ENCODE measurements at places on chromosomes 13 and 19. TPM values are rescaled to one million over a fixed set of nuclear protein-coding genes. Genes with fewer than 3 reads are reported as not detected.
A peak's percentile ranks its signal among the peaks of the same experiment; 100 is the strongest.

GRCh38 chr19:5786593-5787408, 2.3 kb upstream of the PRR22 start:
- H3K4me1 ChIP-seq, result peaks cover 4% of the 10 kb centered on the region
- no peaks in the 10 kb centered on the region for H3K27me3 ChIP-seq
- H3K4me3 ChIP-seq, result no peak overlapping the region
- peaks cover 36% of the 10 kb centered on the region for H3K36me3 ChIP-seq
- H3K27ac ChIP-seq, result no peak overlapping the region

DNA sequence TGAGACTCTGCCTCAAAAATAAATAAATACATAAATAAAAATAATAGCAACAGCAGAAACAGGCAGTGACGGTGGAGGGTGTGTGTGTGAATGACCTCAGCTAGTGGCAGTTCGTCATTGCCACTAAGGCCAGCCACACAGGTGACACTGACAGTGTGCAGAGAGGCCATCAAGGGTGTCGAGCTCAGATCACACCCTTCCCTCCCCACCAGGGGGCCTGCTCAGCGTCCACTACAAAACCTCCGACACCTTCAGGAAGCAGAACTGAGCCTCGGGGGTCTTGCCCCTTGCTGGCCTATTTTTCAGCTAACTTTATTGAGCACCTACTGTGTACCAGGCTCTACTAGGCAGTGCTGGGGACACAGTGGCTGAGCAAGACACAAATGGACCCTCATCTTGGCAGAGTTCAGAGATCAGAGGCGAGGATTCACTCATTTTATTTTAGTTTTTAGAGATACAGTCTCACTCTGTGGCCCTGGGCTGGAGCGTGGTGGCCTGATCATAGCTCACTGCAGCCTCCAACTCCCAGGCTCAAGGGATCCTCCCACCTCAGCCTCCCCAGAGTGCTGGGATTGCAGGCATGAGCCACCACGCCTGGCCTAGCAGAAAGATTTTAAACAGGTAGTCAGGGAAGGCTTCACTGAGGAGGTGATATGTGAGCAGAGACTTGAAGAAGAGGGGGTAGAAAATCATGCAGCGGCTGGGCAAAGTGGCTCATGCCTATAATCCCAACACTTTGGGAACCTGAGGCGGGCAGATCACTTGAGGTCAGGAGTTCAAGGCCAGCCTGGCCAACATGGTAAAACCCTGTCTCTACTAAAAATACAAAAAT, 30.3 kb upstream of the SEMA6B start:
- peak; percentile 31 for DNase-seq
- no peaks in the 10 kb centered on the region for H3K36me3 ChIP-seq
- H3K27me3 ChIP-seq, result peaks cover 21% of the 10 kb centered on the region

GRCh38 chr13:33806470-33807248, 11.3 kb upstream of the RFC3 start:
- peak; percentile 8 for DNase-seq
- H3K4me3 ChIP-seq, result no peak overlapping the region
- H3K27me3 ChIP-seq, result peaks cover 26% of the 10 kb centered on the region
- no peak overlapping the region for H3K27ac ChIP-seq
- H3K36me3 ChIP-seq, result no peaks in the 10 kb centered on the region
- H3K4me1 ChIP-seq, result no peaks in the 10 kb centered on the region

DNA sequence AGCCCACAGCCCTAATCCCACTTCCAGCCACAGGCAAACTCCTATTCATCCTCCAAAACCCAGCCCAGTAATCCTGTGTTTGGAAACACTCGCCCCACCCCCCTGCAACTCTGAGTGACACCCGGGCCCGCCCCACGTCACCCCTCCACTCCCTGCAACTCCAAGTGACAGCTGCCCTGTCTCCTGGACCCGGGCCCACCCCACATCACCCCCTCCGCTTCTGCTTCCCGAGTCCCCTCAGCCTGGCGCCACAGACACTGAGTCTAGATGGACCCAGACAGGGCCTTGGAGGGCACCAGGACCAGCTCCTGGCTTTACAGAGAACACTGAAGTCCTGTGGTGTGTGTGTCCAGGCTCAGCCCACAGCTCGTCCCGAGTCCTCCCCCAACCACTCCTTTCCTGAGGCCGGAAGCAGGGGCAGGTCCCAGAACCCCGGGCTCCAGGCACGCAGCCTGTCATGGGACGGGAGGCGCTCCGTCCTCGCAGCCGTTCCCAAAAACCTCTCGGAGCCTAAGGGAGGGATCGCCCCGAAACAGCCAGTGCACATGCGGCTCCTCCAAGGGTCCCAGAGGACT, 7.7 kb downstream of the REXO1 start:
- no peak overlapping the region for H3K27ac ChIP-seq
- H3K36me3 ChIP-seq, result no peaks in the 10 kb centered on the region
- peaks cover 2% of the 10 kb centered on the region for H3K4me1 ChIP-seq
- DNase-seq, result no peak
- H3K27me3 ChIP-seq, result no peaks in the 10 kb centered on the region
- no peak overlapping the region for H3K4me3 ChIP-seq

DNA sequence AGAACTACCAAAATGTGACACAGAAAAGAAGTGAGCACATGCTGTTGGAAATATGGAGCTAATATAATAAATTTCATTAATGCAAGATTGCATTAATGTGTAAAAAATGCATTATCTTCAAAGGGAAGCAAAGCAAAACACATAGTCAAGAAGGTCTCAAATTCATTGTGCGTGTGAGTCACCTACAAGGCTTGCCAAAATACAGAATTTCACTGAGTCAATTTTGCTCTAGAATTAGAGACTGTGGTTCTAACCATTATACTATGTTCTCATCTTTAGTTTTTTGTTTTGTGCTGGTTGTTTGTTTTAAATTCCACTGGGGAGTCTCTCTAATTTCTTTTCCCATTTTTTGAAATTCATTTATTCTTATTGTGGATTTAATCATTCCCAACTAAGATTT, 149.8 kb upstream of the SLITRK1 start:
- no peaks in the 10 kb centered on the region for H3K36me3 ChIP-seq
- no peak for DNase-seq
- H3K4me3 ChIP-seq, result no peak overlapping the region
- H3K4me1 ChIP-seq, result no peaks in the 10 kb centered on the region

GRCh38 chr19:52690369-52691214, 44.3 kb downstream of the ZNF611 start:
- DNase-seq, result peak; percentile 96
- H3K36me3 ChIP-seq, result no peaks in the 10 kb centered on the region
- peak overlapping the region; percentile 98 for H3K4me3 ChIP-seq
- H3K4me1 ChIP-seq, result peaks cover 20% of the 10 kb centered on the region
- H3K27ac ChIP-seq, result peak overlapping the region; percentile 90

- peaks cover 12% of the 10 kb centered on the region for H3K36me3 ChIP-seq
- H3K27me3 ChIP-seq, result no peaks in the 10 kb centered on the region
- H3K4me3 ChIP-seq, result peak overlapping the region; percentile 98
- peak; percentile 92 for DNase-seq
Observed at GRCh38 chr13:19862481-19863313, 752 bp downstream of the ZMYM5 start.

DNA sequence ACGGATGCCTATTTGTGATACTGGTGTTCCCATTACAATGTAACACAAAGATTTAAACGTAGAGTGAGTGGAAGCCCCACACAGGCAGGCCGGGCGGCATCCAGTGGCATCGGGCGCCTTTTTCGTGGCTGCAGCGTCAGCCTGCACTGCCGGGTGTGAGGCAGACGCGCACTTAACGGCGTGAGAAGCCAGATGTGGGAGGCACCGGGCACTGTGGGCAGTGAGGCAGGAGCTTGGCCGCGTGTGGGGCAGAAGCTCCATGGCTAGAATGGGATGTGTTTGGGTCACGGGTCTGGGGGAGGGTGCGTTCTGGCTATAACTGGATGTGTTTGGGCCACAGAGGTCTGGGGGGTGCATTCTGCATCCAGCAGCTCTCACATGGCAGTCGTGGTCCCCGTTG, 63.1 kb upstream of the F7 start:
- H3K27me3 ChIP-seq, result peaks cover 27% of the 10 kb centered on the region
- no peak overlapping the region for H3K27ac ChIP-seq
- no peak overlapping the region for H3K4me3 ChIP-seq
- no peak for DNase-seq
- H3K36me3 ChIP-seq, result no peaks in the 10 kb centered on the region
- no peaks in the 10 kb centered on the region for H3K4me1 ChIP-seq

- DNase-seq, result no peak
- no peaks in the 10 kb centered on the region for H3K36me3 ChIP-seq
- H3K4me1 ChIP-seq, result no peaks in the 10 kb centered on the region
- H3K27ac ChIP-seq, result no peak overlapping the region
- no peak overlapping the region for H3K4me3 ChIP-seq
- H3K27me3 ChIP-seq, result no peaks in the 10 kb centered on the region
Observed at GRCh38 chr19:29290853-29291252, 77.9 kb upstream of the UQCRFS1 start.

DNA sequence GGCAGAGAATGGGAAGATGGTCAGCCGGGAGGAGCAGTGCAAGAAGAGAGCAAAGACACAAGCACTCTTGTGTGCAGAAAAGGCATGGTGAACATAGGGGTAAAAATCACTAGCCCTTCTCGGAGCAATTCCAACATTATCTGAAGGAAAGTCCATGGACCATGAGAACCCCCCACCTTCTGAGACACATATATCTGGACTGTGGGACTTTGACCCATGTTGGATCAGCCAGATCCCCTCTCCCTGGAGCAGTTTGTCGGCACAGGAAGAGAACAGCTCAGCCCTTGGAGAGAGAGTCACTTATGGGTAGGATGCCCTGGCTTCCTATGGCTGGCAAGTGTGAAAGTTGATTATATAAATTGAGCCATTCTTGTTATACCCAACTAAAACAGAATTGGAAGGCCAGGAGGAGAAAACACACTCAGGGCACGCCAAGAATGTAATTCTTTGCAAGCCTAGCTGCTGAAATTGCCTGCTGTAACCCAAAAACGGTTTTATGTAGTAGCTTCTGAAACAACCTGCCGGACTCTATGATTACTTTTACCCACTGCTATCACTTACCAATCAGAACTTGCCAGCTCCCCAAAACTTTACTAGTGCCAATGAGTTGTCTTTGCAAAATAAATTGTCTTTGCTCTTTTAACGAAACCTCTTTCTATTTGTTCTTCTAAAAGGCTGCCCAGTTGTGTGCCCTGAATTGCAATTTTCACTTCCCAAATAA, 62.8 kb upstream of the ZNF599 start:
- DNase-seq, result no peak
- H3K4me1 ChIP-seq, result peaks cover 2% of the 10 kb centered on the region
- H3K4me3 ChIP-seq, result no peak overlapping the region
- H3K27ac ChIP-seq, result no peak overlapping the region
- no peaks in the 10 kb centered on the region for H3K36me3 ChIP-seq

GRCh38 chr19:6423499-6424194, 964 bp downstream of the KHSRP start:
- peak; percentile 97 for DNase-seq
- no peaks in the 10 kb centered on the region for H3K27me3 ChIP-seq
- peaks cover 5% of the 10 kb centered on the region for H3K4me1 ChIP-seq

- no peak overlapping the region for H3K27ac ChIP-seq
- DNase-seq, result peak; percentile 91
- no peaks in the 10 kb centered on the region for H3K27me3 ChIP-seq
Observed at GRCh38 chr19:46542428-46543230, 47.0 kb upstream of the PNMA8B start.

DNA sequence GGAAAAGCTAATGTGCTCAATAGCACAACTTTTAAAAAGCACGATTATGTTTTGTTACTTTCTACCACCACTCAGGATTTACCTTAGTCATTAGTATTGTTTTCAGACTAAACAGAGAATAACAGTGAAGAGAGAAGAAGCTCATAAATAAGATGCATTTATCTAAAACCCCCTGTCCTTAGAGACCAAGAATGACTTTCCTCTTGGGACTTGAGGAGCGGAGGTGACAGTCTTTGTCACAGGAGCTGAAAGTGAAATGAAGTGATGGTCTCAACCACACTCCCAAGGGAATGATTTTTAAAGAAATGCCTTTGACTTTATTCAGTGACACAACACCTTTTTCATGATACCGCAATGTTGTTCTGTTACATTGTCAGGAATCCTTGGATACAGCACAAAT, 190.6 kb upstream of the NBEA start:
- peak; percentile 1 for DNase-seq
- H3K4me3 ChIP-seq, result no peak overlapping the region
- no peaks in the 10 kb centered on the region for H3K4me1 ChIP-seq
- no peaks in the 10 kb centered on the region for H3K27me3 ChIP-seq
- no peak overlapping the region for H3K27ac ChIP-seq

- no peaks in the 10 kb centered on the region for H3K36me3 ChIP-seq
- H3K27ac ChIP-seq, result no peak overlapping the region
- H3K4me3 ChIP-seq, result peak overlapping the region; percentile 25
- no peaks in the 10 kb centered on the region for H3K27me3 ChIP-seq
- peaks cover 10% of the 10 kb centered on the region for H3K4me1 ChIP-seq
Observed at GRCh38 chr19:788983-789700, 8.1 kb upstream of the PTBP1 start.

GRCh38 chr19:17359905-17360800, 17.0 kb downstream of the PLVAP start:
- H3K36me3 ChIP-seq, result no peaks in the 10 kb centered on the region
- H3K27ac ChIP-seq, result no peak overlapping the region
- H3K4me1 ChIP-seq, result no peaks in the 10 kb centered on the region
- peak; percentile 82 for DNase-seq

DNA sequence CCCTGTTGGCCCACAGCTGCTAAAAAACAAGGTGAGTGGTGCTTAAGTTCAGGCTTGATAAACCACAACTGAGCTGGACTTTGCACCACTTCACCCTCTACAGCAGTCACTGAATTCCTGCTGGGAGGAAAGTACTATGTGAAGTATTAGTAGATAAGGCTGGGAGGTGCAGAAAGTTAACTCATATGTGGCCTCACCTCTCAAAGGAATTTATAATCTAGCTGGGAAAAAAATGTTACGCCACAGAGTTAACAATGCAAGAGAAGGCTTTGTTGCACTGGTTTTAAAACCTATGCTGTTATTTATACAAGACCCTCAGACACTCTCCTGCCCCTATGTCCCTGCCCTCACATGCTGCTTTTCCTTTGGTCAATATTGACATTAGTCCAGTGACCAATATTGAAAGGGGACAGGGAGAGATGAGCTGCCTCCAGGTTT, 60.9 kb downstream of the LIG4 start:
- H3K4me3 ChIP-seq, result no peak overlapping the region
- no peak overlapping the region for H3K27ac ChIP-seq
- no peaks in the 10 kb centered on the region for H3K27me3 ChIP-seq
- no peaks in the 10 kb centered on the region for H3K36me3 ChIP-seq

DNA sequence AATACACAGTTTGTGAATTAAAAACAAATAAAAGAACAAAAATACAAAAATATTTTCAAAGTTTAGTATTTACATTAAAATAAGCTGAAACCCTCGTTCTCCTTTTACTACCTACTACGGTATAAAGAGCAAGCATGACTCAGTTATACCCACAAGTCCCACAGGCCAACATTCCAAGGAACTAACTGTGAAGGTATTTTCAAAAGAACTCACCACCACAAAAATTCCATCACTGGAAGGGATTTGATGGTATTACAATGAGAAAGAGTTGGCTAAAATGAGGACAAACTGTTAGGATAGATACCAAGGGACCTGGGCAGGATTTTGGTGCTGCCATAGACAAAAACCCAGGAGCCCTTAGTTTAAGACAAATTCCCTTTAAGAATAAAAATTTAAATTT, 122.7 kb downstream of the TBC1D4 start:
- no peaks in the 10 kb centered on the region for H3K27me3 ChIP-seq
- peak overlapping the region; percentile 81 for H3K27ac ChIP-seq
- peak; percentile 91 for DNase-seq
- H3K4me1 ChIP-seq, result peaks cover 62% of the 10 kb centered on the region
- H3K4me3 ChIP-seq, result no peak overlapping the region
- H3K36me3 ChIP-seq, result peaks cover 2% of the 10 kb centered on the region

ZIC5 gene
- total RNA-seq, result not detected

NCCRP1 gene
- total RNA-seq, result not detected

NKPD1 gene
- 0.29 TPM for total RNA-seq

BRME1 gene
- total RNA-seq, result 0.59 TPM

NDFIP2 gene
- 56.5 TPM for total RNA-seq

MAP4K1 gene
- total RNA-seq, result under 0.01 TPM

PRR19 gene
- total RNA-seq, result 0.36 TPM

ZNF599 gene
- 5.3 TPM for total RNA-seq

POSTN gene
- 1,081 TPM for total RNA-seq
